ENCODE measurements at places on chromosomes 2 and 18.

GRCh38 chr2:36677996-36678605 is 18.4 kb upstream of the VIT start:
- no peak for DNase-seq

GRCh38 chr2:48474574-48475298 is 55.2 kb upstream of the STON1 start:
- DNase-seq: no peak

DNA sequence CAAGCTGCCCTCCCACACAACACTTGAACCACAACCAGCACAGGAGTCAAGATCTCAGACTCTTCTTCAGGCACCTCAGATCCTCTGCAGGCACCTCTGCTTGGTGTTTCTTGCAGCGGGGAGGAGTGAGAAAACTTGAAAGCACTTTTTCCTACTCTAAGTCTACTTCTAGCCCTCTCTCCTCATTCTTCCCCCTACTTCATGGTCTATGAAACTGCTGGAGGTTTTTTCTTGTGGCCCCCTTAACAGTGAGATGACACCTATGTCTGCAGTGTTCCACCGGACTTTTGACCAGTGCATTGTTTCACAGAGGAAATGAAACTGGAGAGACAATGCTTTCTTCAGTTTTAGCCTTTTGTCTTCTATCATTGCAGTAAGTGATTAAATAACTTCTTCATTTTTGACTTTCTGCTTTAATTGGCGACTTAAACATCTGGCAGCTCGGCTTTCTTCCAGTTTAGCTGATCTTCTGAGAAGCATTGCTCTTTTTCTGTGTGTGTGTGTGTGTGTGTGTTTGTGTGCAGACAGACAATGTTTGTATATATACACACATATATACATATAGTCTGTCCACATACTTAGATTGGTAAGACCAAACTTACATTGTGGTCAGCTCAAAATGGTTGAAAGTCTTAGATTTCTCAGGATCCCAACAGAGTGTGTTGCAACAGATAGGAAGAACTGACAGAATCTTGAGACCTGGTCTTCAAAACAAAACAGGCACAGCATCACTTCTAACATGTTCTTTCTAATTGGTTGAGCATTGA is 1474.0 kb upstream of the TMEFF2 start:
- no peak for DNase-seq

DNA sequence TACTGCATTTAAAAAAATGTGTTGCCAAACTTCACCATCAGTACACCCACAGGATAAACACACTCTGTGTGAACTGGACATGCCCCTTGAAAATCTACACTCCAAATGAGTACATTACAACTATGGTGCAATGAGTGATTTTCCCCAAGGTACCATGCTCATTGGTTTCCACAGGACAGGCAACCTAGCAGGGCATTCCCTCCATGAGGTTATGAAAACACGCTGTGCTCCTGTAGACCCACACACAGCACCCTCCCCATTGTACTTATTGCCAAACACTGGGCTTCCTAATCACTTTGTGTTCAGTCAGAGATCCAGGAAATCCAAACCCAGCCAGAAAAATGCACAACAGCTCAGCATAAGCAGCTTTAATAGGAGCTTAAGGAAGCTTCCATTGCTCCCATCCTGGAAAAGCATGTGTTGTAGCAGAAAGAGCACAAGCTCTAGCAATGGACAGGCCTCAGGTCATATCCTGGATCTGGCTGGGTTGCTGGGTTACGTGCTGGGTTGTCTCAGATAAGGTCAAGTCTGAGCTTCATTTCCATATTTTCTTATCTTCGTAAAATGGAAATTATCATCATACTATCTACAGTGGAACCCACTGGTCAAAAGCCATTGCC is 20.8 kb upstream of the ATIC start:
- no peak for DNase-seq

GRCh38 chr2:204557604-204558003 is 12.3 kb downstream of the PARD3B start:
- DNase-seq: no peak

DNA sequence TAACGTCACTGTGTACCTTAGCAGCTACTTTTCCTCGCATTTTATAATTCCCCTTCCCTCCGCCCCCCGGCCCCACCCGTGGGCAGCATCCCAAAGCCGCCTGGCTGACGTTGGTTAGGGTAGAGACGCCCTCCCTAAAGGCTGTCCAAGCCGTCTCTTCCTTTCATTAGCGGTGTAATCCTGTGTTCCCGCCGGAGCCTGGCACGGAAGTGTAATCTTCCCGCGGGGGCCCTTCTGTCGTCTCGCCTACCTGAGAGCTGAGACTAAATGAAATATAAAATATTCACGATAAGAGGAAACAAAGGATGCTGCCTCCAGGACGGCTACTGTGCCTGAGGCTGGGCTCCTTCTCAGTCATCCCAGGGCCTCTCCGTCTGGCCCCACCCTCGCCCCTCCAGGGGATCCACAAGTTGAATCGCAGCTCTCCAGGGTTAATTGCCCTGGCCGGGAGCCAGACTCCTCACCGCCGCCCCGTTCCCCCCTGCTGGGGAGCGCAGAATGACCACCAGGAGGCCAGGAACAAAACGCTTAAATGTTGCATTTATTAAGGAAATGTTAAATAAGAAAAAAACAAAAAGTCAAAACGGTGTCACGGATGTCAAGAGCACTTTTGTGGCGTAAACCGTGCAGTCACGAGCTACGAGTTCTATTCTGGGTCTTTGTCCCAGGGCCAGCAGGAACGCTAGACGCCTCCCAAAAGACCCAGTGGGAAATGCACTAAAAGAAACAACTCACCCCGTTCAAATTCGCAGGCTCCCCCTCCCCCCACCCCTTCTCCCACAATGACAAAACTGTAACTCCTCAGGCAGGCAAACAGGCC is 1.5 kb downstream of the RPRM start:
- DNase-seq: no peak

DNA sequence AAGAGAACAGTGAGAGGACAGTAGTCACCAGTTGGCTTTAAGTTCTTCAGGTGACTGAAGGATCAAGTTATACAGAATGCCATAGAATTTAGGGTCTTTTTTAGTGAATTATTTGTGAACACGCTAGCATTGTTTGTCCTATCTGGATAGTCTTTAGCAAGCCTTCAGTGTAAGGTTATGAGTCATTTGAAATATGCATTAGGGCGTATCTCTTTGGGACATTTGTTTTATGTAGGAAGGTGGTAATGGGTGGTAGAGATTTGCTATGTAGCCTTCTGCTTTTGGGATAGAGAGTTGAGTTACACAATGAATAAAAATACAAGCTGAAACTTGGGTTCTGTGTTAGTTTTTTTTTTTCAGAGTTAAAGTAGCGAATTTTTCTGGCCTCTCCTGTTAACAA is 13.0 kb downstream of the ACTR2 start:
- DNase-seq: no peak

DNA sequence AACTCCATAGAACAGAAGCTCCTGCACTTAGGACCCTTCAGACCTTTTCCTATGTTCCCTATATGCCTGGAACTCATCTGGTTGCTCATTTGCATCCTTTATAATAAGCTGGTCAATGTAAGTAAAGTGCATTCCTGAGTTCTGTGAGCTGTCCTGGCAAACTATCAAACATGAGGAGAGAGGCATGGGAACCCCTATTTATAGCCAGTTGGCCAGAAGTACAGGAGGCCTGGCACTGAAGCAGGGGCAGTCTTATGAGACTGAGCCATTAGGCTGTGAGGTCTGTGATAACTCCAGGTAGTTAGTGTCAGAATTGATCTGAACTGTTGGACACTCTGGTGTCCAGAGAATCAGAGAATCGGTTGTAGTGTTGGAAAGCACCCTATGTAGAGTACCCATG is 88.4 kb downstream of the EHD3 start:
- no peak for DNase-seq

DNA sequence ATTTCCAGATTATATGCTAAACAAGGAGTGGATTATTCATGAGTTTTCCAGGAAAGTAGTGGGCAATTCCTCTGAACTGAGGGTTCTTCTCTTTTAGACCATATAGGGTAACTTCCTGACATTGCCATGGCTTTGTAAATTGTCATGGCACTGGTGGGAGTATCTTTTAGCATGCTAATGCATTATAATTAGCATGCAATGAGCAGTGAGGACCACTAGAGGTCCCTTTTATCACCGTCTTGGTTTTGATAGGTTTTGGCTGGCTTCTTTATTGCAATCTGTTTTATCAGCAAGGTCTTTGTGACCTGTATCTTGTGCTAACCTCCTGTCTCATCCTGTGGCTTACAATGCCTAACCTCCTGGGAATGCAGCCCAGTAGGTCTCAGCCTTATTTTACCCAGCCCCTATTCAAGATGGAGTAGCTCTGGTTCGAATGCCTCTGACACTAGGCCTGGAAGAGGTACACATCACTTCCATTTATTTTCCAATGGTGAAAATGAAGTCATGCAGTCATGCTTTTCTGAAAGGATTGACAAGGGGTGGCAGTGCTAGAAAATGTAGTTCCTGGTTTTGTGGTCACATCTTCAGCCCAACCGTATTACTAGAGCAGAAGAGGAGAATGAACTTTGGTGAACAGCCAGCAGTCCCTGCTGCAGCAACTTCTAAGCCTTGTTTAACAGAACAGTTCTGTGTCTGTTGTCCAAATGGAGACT is 26.6 kb upstream of the ITGA4 start:
- peak; percentile 64 for DNase-seq

- DNase-seq: no peak
These were observed 38.2 kb downstream of the CENPO start for GRCh38 chr2:24831221-24832072.

DNA sequence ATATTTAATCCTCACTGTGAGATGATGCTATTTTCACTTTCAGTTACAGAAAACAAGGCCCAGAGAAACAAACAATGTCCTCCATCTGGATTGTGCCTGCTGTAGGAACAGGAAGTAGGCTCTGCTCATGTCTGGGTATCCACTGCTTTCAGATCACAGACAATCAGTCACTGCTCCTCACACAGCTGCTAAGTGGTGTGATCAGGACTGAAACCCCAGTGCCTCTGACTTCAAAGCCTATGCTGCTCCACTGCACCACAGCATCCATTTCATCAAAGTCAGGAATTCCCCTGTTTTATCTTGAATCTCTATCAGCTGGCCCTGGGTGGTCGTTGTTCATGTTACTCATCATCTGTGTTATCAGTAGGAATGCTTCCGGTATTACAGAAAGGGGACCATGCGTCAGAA is 303.8 kb upstream of the TRIB2 start:
- DNase-seq: peak; percentile 54

DNA sequence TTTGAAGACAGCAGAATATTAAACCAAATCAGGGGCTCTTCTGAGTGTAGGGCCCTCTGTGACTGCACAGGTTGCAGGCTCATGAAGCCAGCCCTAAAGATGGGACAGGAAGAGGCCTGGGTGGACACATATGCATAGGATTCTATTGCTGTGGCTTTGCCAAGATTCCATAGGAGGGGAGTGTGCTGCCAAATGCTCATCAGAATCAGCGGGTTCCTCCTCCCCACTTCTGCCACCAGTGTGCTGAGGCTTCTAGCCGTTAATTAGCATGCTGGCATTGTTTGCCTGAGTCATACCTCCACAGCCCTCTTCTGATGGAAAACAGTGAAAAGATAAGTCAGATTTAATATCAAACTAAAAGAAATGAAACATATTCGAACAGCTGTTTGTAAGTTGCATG is 103.9 kb upstream of the TMEFF2 start:
- DNase-seq: no peak

- no peak for DNase-seq
These were observed 3.2 kb upstream of the TGOLN2 start for GRCh38 chr2:85330839-85331636.

GRCh38 chr2:54522624-54523281 is 66.6 kb downstream of the SPTBN1 start:
- peak; percentile 80 for DNase-seq

DNA sequence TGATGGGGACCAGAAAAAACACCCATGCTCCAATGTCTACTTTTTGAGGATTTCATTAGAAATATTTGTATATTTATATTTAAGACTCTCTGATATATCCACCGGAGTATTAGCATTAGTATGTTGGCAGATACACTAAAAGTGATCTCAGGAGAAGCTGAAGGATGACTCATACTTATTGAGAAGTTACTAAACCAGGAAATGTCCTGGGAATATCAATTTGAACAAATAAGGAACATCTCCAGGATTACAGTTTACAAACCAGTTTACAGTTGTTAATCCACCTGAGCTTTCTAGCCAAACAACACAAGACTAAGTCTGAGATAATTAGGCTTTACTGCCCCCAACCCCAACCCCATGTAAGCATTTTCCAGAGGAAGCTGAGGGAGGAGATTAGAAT is 16.1 kb upstream of the DPP4 start:
- no peak for DNase-seq

DNA sequence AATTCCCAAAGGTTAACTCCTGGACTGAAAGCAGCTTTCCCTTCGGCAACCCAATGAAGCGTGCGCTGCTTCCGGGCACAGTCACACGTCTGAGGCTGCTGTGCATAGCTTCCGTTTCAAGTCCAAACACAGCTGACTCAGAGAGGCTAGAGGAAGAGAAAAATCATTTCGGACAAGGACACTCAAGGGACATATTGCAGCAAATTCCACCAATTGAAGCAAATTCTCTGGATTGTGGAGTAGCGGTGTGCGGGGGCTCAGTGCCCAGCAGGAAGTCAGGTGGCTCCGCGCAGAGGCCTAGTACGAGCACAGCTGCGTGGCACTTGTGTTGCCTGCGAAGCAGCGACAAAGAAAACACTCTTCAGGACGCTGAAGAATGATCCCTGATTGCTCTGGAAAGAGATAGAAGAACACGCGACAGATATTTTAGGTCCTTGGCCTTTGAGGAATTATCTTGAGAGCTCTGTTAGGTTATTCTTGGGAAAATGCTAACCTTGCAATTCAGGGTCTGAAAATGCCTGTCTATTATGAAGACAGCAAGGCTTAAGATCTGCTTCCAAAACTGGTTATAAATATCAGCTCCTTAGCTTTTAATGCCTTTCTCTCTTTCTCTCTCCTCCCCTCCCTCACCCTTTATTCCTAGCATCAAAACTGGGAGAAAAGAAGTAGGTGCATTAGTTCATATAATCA is 352.6 kb upstream of the DLGAP1 start:
- DNase-seq: no peak

GRCh38 chr2:134391751-134392160 is 137.9 kb downstream of the MGAT5 start:
- no peak for DNase-seq

DNA sequence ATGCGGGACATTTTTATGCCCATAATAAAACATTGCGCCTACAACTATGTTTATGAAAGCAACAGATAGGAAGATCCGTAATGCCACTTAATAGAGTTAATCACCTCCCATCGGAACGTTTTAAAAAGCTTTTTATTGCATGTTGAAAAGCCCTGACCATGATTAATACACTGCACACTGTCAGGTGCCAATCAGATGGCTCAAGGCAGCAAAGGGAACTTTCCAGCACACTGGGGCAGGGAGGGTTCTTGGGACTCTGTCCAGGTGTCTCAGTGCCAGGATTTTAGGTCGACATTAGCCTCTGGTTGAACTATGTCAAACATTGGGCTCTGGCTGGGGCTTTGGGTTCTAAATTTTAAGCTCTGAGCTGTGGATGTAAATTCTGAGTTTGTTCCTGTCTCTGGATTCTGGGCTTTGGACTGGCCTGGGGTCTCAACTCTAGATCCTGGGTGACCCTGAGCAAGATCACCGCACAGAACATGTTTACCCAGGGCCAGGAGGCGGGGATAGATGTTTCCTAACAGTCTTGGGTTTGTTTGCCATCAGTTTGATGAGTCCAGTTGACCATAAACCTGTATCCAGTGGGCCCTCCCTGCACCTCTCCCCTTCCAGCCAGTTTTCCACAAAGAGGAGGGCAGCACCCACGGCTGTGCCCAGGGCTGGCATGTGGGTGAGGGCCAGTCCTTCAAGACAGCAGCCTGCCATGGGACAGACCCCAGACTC is 262.7 kb downstream of the ATAD2B start:
- DNase-seq: no peak
